ENCODE measurements at places on chromosomes 4 and X.

DNA sequence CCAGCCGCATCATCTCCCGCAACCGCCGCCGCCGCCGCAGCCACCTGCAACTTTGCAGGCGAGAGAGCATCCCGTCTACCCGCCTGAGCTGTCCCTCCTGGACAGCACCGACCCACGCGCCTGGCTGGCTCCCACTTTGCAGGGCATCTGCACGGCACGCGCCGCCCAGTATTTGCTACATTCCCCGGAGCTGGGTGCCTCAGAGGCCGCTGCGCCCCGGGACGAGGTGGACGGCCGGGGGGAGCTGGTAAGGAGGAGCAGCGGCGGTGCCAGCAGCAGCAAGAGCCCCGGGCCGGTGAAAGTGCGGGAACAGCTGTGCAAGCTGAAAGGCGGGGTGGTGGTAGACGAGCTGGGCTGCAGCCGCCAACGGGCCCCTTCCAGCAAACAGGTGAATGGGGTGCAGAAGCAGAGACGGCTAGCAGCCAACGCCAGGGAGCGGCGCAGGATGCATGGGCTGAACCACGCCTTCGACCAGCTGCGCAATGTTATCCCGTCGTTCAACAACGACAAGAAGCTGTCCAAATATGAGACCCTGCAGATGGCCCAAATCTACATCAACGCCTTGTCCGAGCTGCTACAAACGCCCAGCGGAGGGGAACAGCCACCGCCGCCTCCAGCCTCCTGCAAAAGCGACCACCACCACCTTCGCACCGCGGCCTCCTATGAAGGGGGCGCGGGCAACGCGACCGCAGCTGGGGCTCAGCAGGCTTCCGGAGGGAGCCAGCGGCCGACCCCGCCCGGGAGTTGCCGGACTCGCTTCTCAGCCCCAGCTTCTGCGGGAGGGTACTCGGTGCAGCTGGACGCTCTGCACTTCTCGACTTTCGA lies 654 bp downstream of the ATOH1 start:
- DNase-seq = no peak

- peak; percentile 3 for DNase-seq
These were observed 129.1 kb downstream of the RCHY1 start for GRCh38 chr4:75385106-75385505.

DNA sequence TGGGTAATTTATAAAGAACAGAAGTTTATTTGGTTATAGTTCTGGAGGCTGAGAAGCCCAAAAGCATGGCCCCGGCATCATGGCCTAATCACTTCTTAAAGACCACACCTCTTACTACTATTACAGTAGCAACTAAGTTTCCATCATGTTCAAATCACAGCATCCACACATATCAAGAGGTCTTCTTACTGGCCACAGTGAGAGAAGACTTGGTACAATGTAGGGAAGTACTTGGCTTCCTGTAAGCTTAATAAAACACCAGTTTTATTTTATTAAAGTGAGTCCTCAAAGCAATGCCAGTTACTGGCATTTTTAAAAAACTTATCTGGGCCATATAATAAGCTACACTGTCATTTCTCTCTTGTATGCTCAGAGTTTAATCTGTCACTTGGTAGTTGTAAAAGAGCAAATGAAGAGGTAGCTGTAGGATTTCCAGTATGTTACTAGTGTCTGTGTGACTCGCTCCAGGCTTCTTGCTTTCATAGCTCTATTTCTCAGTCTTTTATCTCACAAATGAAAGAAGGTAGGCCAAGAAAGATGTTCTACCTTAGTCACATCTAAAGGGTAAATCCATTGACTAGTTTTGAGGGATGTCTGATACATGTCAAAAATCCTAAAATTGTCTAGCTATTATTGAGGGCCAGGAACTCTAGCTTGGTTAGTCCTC lies 159.2 kb upstream of the CPEB2 start:
- DNase-seq = no peak

GRCh38 chrX:76454456-76454927 lies 27.0 kb downstream of the MAGEE1 start:
- peak; percentile 2 for DNase-seq

GRCh38 chr4:161442921-161443320 lies 720.9 kb downstream of the FSTL5 start:
- no peak for DNase-seq

DNA sequence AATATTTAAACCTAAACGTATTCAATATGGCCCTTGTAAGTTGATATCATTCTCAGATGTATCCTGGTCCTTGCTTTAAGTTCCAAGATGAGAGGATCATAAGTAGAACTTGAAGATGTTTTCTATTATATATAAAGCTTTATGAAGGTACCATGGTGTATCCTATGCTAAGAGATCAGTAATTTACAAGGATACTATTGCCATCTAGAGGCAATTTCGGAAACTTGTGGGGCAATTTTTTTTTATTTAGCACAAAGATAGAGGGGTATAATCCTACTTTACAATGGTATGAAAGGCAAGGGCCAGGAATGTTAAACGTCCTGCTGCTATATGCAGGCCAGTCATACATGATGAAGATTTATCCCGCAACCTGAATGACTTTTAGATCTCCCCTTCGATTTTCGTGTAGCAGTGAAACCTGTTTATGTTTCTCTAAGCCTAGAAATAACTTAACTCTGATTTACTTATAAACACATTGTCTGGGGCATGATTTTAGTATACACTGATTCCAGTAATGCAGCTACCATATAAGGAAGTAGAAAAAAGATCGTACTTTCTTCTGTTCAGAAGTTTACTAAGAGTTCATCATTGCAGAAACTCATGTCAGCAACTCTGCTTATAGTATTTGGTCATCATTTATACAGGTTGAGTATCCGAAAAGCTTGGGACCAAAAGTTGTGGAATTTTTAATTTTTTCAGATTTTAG lies 2.6 kb downstream of the SLC25A31 start:
- DNase-seq = peak; percentile 49

GRCh38 chrX:149511081-149511480 lies 6.0 kb upstream of the IDS start:
- DNase-seq = peak; percentile 28

- DNase-seq = no peak
These were observed 2313.3 kb downstream of the ARAP2 start for GRCh38 chr4:33931026-33931425.

- DNase-seq = no peak
These were observed 793 bp downstream of the GRIA3 start for GRCh38 chrX:123184866-123185276.

DNA sequence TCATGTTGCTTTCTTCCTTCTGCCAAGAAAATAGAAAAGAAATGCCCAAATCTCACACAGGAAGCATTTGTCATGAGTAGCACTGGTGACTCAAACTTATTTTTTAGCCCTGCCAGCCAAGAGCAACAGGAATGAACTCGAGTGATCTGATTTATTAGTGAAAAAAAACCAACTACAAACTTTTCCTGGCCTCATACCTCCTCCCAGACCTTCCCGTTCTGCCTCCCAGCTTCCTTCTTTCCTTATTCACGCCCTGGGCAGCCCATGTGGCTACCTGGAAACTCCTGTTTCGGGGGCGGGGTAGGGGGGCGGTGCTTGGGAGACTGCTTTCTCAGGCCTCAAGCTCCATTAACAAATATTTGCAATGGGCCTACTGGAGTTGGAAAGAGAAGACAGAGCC lies 178.5 kb downstream of the NHS start:
- DNase-seq = no peak

DNA sequence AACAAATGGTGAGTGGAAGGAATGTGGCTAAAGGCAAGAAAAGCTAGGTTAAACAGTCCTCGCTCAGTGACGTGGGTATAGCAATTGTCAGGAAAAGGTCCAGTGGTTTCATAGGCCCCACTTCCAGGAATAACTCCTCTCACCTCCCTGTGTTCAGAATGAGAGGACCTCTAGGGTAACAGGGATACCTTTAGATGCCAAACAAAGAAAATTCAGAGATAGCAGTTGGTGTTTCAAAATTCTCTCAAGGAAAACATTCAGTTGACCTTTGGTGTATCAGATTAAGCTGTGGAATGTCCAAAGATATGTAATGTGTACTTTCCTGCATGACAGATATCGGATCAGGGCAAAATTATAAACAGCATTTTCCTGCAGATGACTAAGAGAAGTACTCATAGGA lies 155.9 kb downstream of the ARHGAP6 start:
- peak; percentile 74 for DNase-seq

DNA sequence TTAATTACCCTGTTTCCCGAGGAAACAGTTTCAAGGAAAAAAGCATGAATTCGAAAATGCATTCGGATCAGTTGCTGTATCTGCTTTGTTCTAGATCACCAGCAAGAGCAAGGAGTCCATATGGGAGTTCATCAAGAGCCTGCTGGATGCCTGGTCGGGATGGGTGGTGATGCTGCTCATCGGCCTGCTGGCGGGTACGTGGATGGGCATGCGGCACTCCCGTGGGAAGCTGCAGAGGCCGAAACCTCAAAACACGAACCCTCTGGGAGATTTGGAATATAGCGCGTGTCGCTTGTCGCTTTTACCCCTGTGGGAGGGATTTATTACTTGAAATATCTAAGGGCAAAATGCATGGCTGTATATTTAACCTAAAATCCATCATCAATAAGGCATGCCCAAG lies 30.6 kb downstream of the CLCN4 start:
- no peak for DNase-seq

- DNase-seq = peak; percentile 75
These were observed at the start of gene PJA1 for GRCh38 chrX:69165087-69165651. Gene PJA1, minus strand, starts transcription at chrX:69165453. Its CDS starts 2,380 bp downstream, at chrX:69163073.

GRCh38 chr4:7073526-7074390 lies 5.9 kb upstream of the GRPEL1 start:
- DNase-seq = peak; percentile 57

GRCh38 chr4:147730333-147730732 lies 1.6 kb upstream of the ARHGAP10 start:
- peak; percentile 36 for DNase-seq

GRCh38 chr4:120773641-120774040 lies 148.9 kb downstream of the PRDM5 start:
- no peak for DNase-seq

DNA sequence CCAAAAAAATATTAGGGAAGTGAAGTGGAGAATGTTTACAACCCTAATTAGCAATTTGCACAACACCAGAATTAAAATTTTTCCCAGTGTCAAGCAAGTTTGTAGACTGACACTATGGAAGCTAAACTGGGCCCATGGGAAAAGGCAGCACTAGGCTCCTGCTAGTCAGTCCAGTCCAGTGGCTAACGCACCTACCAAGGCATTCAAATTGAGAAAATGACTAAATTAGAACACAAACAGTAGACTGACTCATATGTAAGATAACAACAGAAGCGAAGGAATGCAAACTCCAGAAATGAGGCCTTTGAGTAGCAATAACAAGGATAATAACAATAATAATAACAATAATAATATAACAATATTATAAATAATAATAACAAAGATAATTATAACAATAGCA lies 90.7 kb downstream of the GRIA3 start:
- peak; percentile 12 for DNase-seq

GRCh38 chr4:144289667-144290428 lies 149.3 kb upstream of the GYPA start:
- no peak for DNase-seq

DNA sequence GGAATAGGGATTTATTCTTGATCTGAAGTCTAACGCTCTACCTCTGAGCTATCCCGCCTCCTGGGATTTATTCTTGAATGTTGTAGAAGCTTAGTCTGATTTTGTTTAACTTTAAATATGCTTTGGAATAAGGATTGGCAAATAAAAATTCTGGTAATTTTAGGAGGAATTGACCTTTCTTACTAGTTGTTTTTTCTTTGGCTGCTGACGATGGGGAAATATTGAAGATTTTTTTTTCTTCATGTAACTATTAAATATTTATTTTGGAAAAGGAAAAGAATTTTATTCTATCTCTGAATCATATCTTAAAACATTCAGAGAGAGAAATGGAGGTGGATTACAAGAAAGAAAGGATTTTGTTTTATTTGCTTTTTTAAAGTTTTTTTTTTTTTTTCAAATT lies 122.9 kb downstream of the PDLIM5 start:
- DNase-seq = no peak

DNA sequence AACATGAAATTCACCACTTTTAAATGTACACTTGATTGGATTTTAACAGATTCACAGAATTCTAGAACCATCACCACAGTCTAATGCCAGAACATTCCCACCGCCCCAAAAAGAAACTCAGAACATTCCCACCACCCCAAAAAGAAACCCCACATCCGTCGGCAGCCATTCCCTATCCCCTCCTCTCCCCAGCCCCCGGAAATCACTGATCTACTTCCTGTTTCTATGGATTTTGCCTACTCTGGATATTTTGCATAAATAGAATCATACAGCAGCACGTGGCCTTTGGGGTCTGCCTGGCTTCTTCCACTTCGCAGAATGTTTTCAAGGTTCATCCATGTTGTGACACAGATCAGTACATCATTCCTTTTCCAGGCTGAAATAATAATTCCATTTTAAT lies 79.3 kb downstream of the PPP2R2C start:
- DNase-seq = no peak

GRCh38 chr4:159079074-159079473 lies 23.8 kb upstream of the RAPGEF2 start:
- DNase-seq = no peak

GRCh38 chr4:99759988-99760387 lies 56.6 kb upstream of the DAPP1 start:
- DNase-seq = no peak

GRCh38 chr4:185298728-185299430 lies 89.5 kb downstream of the SNX25 start:
- no peak for DNase-seq

- DNase-seq = no peak
These were observed 20.4 kb downstream of the WDR13 start for GRCh38 chrX:48617542-48618340.

GRCh38 chr4:140739971-140740370 lies 16.2 kb downstream of the TBC1D9 start:
- no peak for DNase-seq

DNA sequence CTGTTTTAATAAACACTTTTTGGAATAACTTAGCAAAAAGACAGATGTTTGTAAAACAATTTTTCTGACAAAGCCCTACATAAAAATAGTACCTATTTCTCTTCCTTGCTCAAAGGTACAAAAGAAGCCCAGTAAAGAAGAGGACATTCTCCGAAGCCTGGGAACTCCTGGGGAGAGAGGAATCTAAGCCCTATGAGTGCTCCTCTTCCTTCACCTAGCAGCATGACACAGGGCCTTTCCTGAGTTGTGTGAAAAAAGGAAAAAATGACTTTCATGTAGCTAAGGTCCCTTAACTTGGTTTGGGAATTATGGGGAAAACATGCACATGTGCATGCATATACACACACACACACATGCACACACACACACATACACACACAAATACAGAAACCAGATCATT lies 586.9 kb downstream of the TMA16 start:
- DNase-seq = no peak

- peak; percentile 66 for DNase-seq
These were observed 507.9 kb downstream of the MID1IP1 start for GRCh38 chrX:39309018-39309635.

GRCh38 chr4:10135260-10135659 lies 18.7 kb upstream of the WDR1 start:
- no peak for DNase-seq

Measured in fibroblast of villous mesenchyme (primary cell).